ENCODE measurements at places on chromosomes 16 and 17. TPM values are rescaled to one million over a fixed set of nuclear protein-coding genes. Genes with fewer than 3 reads are reported as not detected.

- H3K27ac ChIP-seq = no peak overlapping the region
- H3K36me3 ChIP-seq = peaks cover 59% of the 10 kb centered on the region
- DNase-seq = no peak
- no peak overlapping the region for H3K4me3 ChIP-seq
- H3K4me1 ChIP-seq = no peaks in the 10 kb centered on the region
These were observed 2.6 kb downstream of the NUP88 start for GRCh38 chr17:5416901-5417300.

GRCh38 chr17:75680431-75680830 is 13.3 kb downstream of the SAP30BP start:
- peak overlapping the region; percentile 54 for H3K27ac ChIP-seq
- no peak overlapping the region for H3K4me3 ChIP-seq
- H3K36me3 ChIP-seq = peaks cover 7% of the 10 kb centered on the region
- no peaks in the 10 kb centered on the region for H3K27me3 ChIP-seq
- peaks cover 34% of the 10 kb centered on the region for H3K4me1 ChIP-seq

DNA sequence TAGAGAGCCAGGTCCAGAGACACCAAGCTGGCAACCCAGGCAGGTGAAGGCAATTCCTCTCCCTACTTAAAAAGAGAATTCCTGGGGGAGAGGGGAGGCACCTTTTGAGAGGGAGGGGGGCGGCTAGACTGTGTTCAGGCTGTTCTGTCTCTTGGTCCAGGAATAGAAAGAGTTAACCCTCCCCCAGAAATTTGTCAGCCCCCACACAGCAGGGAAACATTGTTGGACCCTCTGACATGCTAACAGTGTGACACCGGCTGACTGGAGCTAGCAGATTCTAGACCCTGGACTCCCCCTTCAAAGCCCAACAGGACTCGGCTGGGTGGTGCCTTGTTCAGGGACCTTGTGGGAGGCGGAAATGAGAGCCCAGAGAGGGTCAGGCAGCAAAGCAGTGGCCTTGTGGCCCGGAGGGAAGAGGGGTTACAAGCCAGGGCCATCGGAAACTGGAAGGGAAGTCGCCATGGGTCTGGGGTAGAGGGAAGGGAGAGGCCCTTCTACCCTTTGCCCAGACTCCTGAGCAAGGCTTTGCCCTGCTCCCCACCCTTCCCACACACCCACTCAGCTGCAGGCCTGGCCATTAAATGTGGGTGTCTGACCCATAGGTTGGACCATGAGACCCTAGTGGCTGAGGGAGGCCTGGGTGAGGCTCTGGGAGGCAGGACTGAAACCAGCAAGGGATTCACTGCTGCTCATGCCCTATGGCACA is 44.6 kb downstream of the RAI1 start:
- DNase-seq = no peak
- peaks cover 46% of the 10 kb centered on the region for H3K4me1 ChIP-seq
- no peak overlapping the region for H3K4me3 ChIP-seq
- H3K27ac ChIP-seq = peak overlapping the region; percentile 84
- H3K27me3 ChIP-seq = no peaks in the 10 kb centered on the region
- H3K36me3 ChIP-seq = no peaks in the 10 kb centered on the region

GRCh38 chr17:62668091-62668804 is 40.8 kb downstream of the MRC2 start:
- no peak overlapping the region for H3K4me3 ChIP-seq
- H3K27ac ChIP-seq = no peak overlapping the region
- DNase-seq = no peak
- no peaks in the 10 kb centered on the region for H3K4me1 ChIP-seq
- no peaks in the 10 kb centered on the region for H3K27me3 ChIP-seq

The MYH11 gene
- 31.8 TPM for polyA plus RNA-seq

GRCh38 chr17:38591759-38592241 is 14.0 kb downstream of the SRCIN1 start:
- no peak overlapping the region for H3K27ac ChIP-seq
- peaks cover 20% of the 10 kb centered on the region for H3K27me3 ChIP-seq
- DNase-seq = no peak
- no peak overlapping the region for H3K4me3 ChIP-seq
- H3K4me1 ChIP-seq = no peaks in the 10 kb centered on the region
- no peaks in the 10 kb centered on the region for H3K36me3 ChIP-seq

- no peaks in the 10 kb centered on the region for H3K4me1 ChIP-seq
- peaks cover 5% of the 10 kb centered on the region for H3K36me3 ChIP-seq
- H3K27ac ChIP-seq = no peak overlapping the region
These were observed 15.4 kb downstream of the MFSD11 start for GRCh38 chr17:76753061-76753961.

The NUP85 gene
- 48.6 TPM for polyA plus RNA-seq

GRCh38 chr16:14400285-14400977 is 229.6 kb downstream of the PARN start:
- no peaks in the 10 kb centered on the region for H3K27me3 ChIP-seq
- DNase-seq = no peak
- H3K4me1 ChIP-seq = peaks cover 28% of the 10 kb centered on the region
- no peak overlapping the region for H3K4me3 ChIP-seq

The GSG1L gene
- polyA plus RNA-seq = 0.25 TPM

- H3K27ac ChIP-seq = no peak overlapping the region
- DNase-seq = no peak
These were observed 48.7 kb upstream of the AMZ2 start for GRCh38 chr17:68198931-68199836.

DNA sequence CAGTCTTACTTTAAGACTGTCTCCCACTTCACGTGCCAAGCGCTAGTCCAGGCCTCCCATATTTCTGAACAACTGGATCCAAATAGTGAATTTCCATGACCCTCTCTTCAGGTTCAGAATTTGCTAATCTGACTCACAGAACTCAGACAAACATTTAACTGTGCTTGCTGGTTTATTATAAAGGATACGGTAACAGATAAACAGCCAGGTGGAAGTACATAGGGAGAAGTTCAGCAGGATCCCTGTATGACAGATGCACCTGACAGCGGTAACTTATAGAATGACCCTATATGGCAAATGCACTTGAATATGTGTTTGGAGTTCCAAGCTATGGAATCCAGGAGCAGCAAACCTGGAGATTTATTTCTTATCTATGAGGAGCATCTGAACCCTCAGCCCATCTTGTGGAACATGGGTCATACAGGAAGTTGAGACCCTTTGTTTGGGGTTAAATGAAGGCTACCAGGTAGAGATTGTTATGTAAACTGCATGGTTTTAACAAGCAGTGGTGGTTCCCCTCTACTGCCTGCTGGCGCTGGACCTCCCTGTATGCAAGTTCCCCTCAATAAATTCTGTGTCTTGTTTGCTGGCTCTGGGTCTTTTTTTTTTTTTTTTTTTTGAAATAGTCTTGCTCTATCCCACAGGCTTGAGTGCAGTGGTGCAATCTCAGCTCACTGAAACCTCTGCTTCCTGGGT is 622.6 kb downstream of the KCNJ2 start:
- H3K27ac ChIP-seq = no peak overlapping the region
- H3K4me3 ChIP-seq = no peak overlapping the region
- no peaks in the 10 kb centered on the region for H3K27me3 ChIP-seq
- no peak for DNase-seq
- H3K4me1 ChIP-seq = no peaks in the 10 kb centered on the region

DNA sequence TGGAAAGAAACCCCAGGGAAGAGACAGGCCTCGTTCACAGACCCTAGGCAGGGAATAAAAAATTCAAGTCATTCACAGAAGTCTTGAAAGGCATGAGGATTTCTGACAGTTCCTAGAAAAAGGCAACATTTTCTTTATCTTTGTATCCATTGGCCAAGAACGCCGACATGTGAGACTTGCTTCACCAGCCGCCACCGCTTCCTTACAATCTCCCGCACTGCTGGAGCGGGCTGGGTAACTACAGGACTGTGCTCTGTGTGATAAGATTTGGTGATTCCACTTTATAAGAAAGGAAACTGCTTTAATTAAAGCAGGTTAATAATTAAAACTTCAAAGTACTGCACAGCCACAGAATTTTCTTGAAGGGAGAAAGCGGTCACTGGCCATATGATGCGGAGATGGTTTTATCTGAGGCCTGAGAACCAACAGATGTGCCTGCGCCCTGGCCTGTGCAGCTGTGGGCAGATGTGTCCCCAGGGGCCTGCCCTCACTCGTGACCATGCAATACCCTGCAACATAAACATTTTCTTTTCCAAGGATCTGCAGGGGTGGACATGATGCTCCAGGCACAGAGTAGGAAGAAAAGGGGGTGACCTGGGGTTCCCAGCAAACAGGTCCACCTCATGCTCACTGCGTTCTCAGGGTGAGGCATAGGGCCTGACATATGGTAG is 13.0 kb upstream of the LGALS3BP start:
- no peak overlapping the region for H3K4me3 ChIP-seq
- peak; percentile 38 for DNase-seq
- H3K27me3 ChIP-seq = no peaks in the 10 kb centered on the region
- no peaks in the 10 kb centered on the region for H3K4me1 ChIP-seq
- H3K36me3 ChIP-seq = peaks cover 70% of the 10 kb centered on the region

DNA sequence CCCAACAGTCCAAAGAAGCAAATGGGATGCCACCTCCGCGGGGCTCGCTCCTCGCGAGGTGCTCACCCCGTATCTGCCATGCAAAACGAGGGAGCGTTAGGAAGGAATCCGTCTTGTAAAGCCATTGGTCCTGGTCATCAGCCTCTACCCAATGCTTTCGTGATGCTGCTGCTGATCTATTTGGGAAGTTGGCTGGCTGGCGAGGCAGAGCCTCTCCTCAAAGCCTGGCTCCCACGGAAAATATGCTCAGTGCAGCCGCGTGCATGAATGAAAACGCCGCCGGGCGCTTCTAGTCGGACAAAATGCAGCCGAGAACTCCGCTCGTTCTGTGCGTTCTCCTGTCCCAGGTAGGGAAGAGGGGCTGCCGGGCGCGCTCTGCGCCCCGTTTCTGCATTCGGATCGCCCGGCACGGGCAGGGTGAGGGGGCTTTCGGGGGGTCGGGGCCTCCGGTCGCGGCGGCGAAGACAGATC is at the start of gene CDH13:
Gene CDH13 (plus strand): TSS at position 179 of the 471 bp plus-strand sequence.
- no peaks in the 10 kb centered on the region for H3K36me3 ChIP-seq
- peak; percentile 67 for DNase-seq
- peaks cover 43% of the 10 kb centered on the region for H3K4me1 ChIP-seq
- no peaks in the 10 kb centered on the region for H3K27me3 ChIP-seq

- peaks cover 17% of the 10 kb centered on the region for H3K4me1 ChIP-seq
- peak; percentile 83 for DNase-seq
- peak overlapping the region; percentile 85 for H3K27ac ChIP-seq
- H3K27me3 ChIP-seq = no peaks in the 10 kb centered on the region
These were observed 615 bp downstream of the PHKG2 start for GRCh38 chr16:30748634-30749445.

The CDH15 gene
- polyA plus RNA-seq = not detected

The VAC14 gene
- polyA plus RNA-seq = 36.2 TPM

GRCh38 chr17:2955931-2956582 is 107.3 kb downstream of the OR1D5 start:
- no peaks in the 10 kb centered on the region for H3K4me1 ChIP-seq
- no peaks in the 10 kb centered on the region for H3K27me3 ChIP-seq
- H3K27ac ChIP-seq = no peak overlapping the region
- no peak overlapping the region for H3K4me3 ChIP-seq
- no peaks in the 10 kb centered on the region for H3K36me3 ChIP-seq
- peak; percentile 54 for DNase-seq

GRCh38 chr17:71251276-71251675 is 869.5 kb upstream of the SOX9 start:
- no peak for DNase-seq
- no peak overlapping the region for H3K27ac ChIP-seq
- H3K4me3 ChIP-seq = no peak overlapping the region

The PFN1 gene
- 948 TPM for polyA plus RNA-seq

GRCh38 chr16:54375071-54375470 is 88.5 kb upstream of the IRX3 start:
- no peak overlapping the region for H3K27ac ChIP-seq
- H3K27me3 ChIP-seq = peaks cover 74% of the 10 kb centered on the region
- H3K36me3 ChIP-seq = no peaks in the 10 kb centered on the region
- H3K4me1 ChIP-seq = peaks cover 10% of the 10 kb centered on the region
- no peak overlapping the region for H3K4me3 ChIP-seq

GRCh38 chr17:45371414-45372324 is 54.8 kb upstream of the MAP3K14 start:
- peak overlapping the region; percentile 34 for H3K4me3 ChIP-seq
- H3K27ac ChIP-seq = peak overlapping the region; percentile 80
- DNase-seq = peak; percentile 90

GRCh38 chr17:76783146-76783545 is 45.2 kb downstream of the MFSD11 start:
- no peak overlapping the region for H3K27ac ChIP-seq
- no peaks in the 10 kb centered on the region for H3K27me3 ChIP-seq
- H3K4me3 ChIP-seq = no peak overlapping the region

The BIRC5 gene
- 33.5 TPM for polyA plus RNA-seq

DNA sequence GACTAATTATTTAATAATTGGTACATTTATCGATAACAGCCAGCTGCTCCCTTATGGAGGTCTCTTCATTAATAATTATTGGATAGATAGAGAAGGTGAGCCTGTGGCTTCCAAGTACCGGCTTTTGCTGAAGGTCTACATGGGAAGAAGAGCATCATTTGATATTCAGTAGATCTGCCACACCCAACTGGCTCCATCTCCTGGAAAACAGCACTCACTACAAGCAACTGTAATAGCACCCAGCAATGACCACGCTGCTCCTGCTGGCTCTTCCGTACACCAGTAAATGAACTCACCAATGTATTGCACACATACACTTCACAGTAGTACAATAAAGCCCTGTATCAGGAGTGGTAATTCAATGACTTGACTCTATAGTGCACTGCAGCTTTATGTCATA is 19.5 kb downstream of the MARVELD3 start:
- no peak overlapping the region for H3K27ac ChIP-seq
- no peaks in the 10 kb centered on the region for H3K36me3 ChIP-seq
- no peaks in the 10 kb centered on the region for H3K4me1 ChIP-seq
- H3K27me3 ChIP-seq = no peaks in the 10 kb centered on the region
- no peak overlapping the region for H3K4me3 ChIP-seq
- no peak for DNase-seq

DNA sequence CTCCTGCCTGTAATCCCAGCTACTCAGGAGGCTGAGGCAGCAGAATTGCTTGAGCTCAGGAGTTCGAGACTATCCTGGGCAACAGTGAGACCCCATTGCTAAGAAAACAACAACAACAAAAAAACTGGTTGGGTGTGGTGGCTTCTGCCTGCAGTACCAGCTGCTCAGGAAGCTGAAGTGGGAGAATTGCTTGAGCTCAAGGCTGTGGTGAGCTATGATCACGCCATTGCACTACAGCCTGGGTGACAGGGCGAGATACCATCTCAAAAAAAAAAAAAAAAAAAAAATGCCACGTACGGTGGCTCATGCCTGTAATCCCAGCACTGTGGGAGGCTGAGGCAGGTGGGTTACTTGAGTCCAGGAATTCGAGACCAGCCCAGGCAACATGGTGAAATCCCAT is 34.1 kb downstream of the NME2 start:
- no peak for DNase-seq
- H3K27ac ChIP-seq = no peak overlapping the region

GRCh38 chr16:76243620-76244019 is 33.6 kb upstream of the CNTNAP4 start:
- no peaks in the 10 kb centered on the region for H3K27me3 ChIP-seq
- no peak overlapping the region for H3K4me3 ChIP-seq
- DNase-seq = no peak
- H3K4me1 ChIP-seq = no peaks in the 10 kb centered on the region

- no peak overlapping the region for H3K27ac ChIP-seq
- H3K4me1 ChIP-seq = peaks cover 2% of the 10 kb centered on the region
- H3K27me3 ChIP-seq = no peaks in the 10 kb centered on the region
- H3K36me3 ChIP-seq = no peaks in the 10 kb centered on the region
- no peak for DNase-seq
These were observed 5.5 kb upstream of the VKORC1 start for GRCh38 chr16:31099860-31100638.

GRCh38 chr17:2192367-2193057 is 111.1 kb downstream of the SMG6 start:
- no peaks in the 10 kb centered on the region for H3K27me3 ChIP-seq
- peaks cover 9% of the 10 kb centered on the region for H3K36me3 ChIP-seq
- peak overlapping the region; percentile 56 for H3K27ac ChIP-seq
- peaks cover 36% of the 10 kb centered on the region for H3K4me1 ChIP-seq
